ENCODE measurements at places on chromosomes 7 and 10. TPM values are rescaled to one million over a fixed set of nuclear protein-coding genes. Genes with fewer than 3 reads are reported as not detected.

SMO gene
- 16.5 TPM for total RNA-seq

C7orf57 gene
- 0.25 TPM for total RNA-seq

AOC1 gene
- total RNA-seq = not detected

PON1 gene
- 0.28 TPM for total RNA-seq

HOXA7 gene
- 4.9 TPM for total RNA-seq

AGBL3 gene
- total RNA-seq = 1.3 TPM

TFR2 gene
- 2.6 TPM for total RNA-seq

TNS3 gene
- 96.1 TPM for total RNA-seq

CRCP gene
- 30.2 TPM for total RNA-seq

TMEM248 gene
- total RNA-seq = 87.7 TPM

CNTNAP2 gene
- total RNA-seq = 0.06 TPM

CHAT gene
- not detected for total RNA-seq

MUC3A gene
- total RNA-seq = 12.4 TPM

SYPL1 gene
- 83.2 TPM for total RNA-seq

CREB5 gene
- 4.8 TPM for total RNA-seq

MSS51 gene
- total RNA-seq = 0.36 TPM

NOS3 gene
- 0.17 TPM for total RNA-seq

CYP3A7 gene
- total RNA-seq = not detected

RARRES2 gene
- not detected for total RNA-seq

CDK14 gene
- 0.37 TPM for total RNA-seq

DNAJC2 gene
- total RNA-seq = 46.6 TPM

SPDYE11 gene
- not detected for total RNA-seq

NEURL1 gene
- 0.20 TPM for total RNA-seq

IFIT1 gene
- total RNA-seq = 7.0 TPM

CTAGE4 gene
- total RNA-seq = not detected

ANKRD61 gene
- 0.50 TPM for total RNA-seq

VKORC1L1 gene
- 40.8 TPM for total RNA-seq

PRKG1 gene
- not detected for total RNA-seq

Data from A549 treated with DMSO at 1 μM for 4 hours (cell line).